ENCODE measurements at places on chromosomes 16 and 17. TPM values are rescaled to one million over a fixed set of nuclear protein-coding genes. Genes with fewer than 3 reads are reported as not detected.

Gene CCDC200
- not detected for total RNA-seq

Gene MPP2
- 1.0 TPM for total RNA-seq

Gene SPIRE2
- 2.1 TPM for total RNA-seq

Gene MT3
- total RNA-seq: 1.0 TPM

Data from skeletal muscle tissue (tissue), 5 donors.